ENCODE measurements at places on chromosomes 16 and 17. TPM values are rescaled to one million over a fixed set of nuclear protein-coding genes. Genes with fewer than 3 reads are reported as not detected.

DNA sequence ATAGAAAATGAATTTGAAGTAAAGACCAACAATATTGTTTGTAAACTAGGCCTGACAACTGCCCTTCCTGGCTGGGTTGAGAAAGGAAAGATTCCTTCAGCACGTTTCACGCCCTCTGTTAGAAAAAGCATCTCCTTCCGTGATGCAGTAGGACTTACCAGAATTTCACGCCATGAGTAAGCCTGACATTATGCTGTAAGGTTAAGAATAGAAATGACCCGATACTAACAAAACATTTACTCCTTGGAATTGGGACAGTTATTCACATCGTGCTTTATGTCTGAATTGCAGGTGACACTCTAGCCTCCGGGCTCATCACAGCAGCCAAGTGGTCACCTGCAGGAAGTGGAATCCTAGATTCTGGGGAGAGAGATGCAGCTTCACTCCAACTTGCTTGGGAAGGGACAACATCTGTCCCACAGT, 17.5 kb downstream of the MARCHF10 start:
- no peaks in the 10 kb centered on the region for H3K27me3 ChIP-seq
- H3K4me1 ChIP-seq: no peaks in the 10 kb centered on the region
- no peak for DNase-seq
- no peak overlapping the region for H3K4me3 ChIP-seq
- no peak overlapping the region for H3K27ac ChIP-seq
- no peaks in the 10 kb centered on the region for H3K36me3 ChIP-seq

- no peaks in the 10 kb centered on the region for H3K4me1 ChIP-seq
- no peak overlapping the region for H3K27ac ChIP-seq
- no peak for DNase-seq
- H3K27me3 ChIP-seq: no peaks in the 10 kb centered on the region
These were observed 74.8 kb downstream of the SLC39A11 start for GRCh38 chr17:73017658-73018057.

- peak; percentile 81 for DNase-seq
- no peak overlapping the region for H3K4me3 ChIP-seq
- peaks cover 17% of the 10 kb centered on the region for H3K4me1 ChIP-seq
These were observed 13.1 kb upstream of the PRR35 start for GRCh38 chr16:546909-547770.

DNA sequence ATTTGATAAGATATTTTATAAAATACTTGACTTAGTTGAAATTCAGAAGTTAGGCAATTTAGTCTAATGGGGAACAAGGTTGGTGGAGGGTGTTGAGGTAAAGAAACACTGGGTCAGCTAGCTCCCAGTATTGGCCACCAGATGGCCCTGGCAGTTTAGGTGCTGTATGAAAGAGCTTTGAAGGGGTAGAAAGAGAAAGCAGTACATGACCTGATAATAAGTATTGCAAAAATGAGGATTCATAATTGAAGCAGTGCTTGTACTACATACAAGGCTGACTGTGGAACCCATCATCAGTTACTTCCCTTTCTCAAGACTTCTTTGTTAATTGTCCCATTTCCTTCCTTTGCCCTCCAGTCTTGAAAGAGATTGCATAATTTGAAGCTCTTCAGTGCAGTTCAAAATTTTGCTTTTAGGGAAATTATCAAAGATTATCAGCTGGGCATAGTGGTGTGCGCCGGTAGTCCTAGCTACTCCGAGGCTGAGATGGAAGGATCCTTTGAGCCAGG, 29.4 kb downstream of the TANC2 start:
- H3K36me3 ChIP-seq: no peaks in the 10 kb centered on the region
- no peaks in the 10 kb centered on the region for H3K27me3 ChIP-seq
- no peak for DNase-seq

DNA sequence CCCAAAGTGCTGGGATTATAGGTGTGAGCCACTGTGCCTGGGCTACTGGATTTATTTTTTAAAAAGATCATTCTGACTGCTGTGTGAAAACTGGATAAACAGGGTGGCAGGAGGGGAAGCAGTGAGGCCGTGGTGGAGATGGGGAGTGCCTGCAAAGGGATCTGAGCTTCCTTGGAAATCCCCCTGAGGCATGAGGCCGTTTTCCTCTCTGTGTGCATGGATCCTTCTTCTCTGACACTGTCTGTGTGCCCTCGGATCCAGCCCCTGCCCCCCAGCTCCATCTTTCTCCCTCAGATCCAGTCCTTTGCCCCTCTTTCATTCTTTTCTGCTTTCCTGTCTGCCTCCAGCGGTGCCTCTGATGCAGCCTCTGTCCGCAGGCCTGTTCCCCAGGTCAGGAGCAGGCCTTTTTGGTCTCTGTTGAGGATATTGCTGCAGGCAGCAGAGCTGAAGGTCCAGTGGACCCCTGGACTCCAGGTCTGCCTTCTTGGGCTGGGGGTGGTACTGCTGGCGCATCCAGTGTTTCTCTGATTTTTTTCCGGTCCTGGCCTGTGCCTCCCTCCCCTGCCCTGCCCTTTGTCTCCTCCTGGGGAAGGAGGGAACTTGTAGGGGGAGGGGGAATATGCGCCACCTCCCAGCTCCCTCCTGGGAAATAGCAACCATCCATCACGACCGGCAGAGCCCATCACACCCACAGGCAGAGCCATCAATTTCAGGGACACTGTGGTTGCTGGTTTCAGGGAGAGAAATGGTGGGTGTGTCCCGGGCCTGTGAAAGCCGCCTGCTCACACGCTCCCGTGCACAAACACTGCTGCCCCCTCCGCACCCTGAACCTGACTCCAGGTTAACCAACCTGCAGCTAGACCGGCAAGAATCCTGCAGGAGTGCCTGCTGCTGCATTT, 17.0 kb downstream of the MGAT5B start:
- H3K4me1 ChIP-seq: no peaks in the 10 kb centered on the region
- H3K36me3 ChIP-seq: no peaks in the 10 kb centered on the region
- H3K4me3 ChIP-seq: no peak overlapping the region
- no peaks in the 10 kb centered on the region for H3K27me3 ChIP-seq
- no peak for DNase-seq

DNA sequence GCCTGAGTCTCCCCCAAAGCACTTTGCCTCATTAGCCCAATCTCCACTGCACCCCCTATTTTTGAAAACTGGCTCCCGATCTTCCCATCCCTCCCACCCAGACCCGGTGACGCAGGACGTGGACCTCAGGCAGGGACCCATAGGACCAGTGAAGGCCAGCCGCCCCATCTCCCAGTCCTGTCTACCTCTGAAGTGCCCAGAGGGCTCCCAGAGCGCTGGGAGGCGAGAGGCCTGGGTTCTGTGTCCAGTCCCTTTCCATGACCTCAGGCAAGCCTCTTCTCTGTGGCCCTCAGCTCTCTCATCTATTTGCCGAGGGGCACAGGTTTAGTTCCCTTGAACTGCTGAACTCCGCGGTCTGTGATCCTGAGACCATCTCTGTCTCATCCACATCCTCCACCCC, 714 bp downstream of the TNS4 start:
- H3K4me1 ChIP-seq: peaks cover 2% of the 10 kb centered on the region
- H3K27me3 ChIP-seq: no peaks in the 10 kb centered on the region
- no peak overlapping the region for H3K27ac ChIP-seq
- no peak for DNase-seq
- no peaks in the 10 kb centered on the region for H3K36me3 ChIP-seq

- H3K4me3 ChIP-seq: no peak overlapping the region
- H3K27me3 ChIP-seq: no peaks in the 10 kb centered on the region
- no peaks in the 10 kb centered on the region for H3K4me1 ChIP-seq
- H3K36me3 ChIP-seq: peaks cover 14% of the 10 kb centered on the region
These were observed 24.4 kb upstream of the ABAT start for GRCh38 chr16:8649829-8650554.

DNA sequence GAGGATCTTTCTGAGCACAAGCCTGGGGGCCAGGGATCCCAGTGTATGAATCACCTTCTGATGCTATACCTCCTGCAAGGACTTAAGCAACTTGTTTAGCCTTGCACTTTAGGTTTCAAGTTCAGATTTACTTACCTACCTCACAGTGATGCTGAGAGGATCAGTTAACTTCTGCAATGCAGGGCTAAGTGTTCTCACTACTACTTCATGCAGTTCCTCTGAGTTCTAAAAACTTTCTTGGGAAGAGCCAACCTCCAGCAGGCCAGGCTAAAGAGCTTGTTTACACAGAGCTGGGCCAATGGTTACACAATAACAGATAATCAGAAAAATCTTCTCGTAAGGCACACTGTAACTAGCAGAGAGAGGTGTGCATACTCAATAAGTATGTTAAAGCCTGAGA, 13.0 kb downstream of the VEZF1 start:
- no peak overlapping the region for H3K4me3 ChIP-seq
- no peak overlapping the region for H3K27ac ChIP-seq
- peaks cover 21% of the 10 kb centered on the region for H3K4me1 ChIP-seq
- no peaks in the 10 kb centered on the region for H3K27me3 ChIP-seq
- DNase-seq: no peak

The TP53TG3C gene
- total RNA-seq: not detected

GRCh38 chr17:17729620-17730249, 48.5 kb downstream of the RAI1 start:
- peaks cover 4% of the 10 kb centered on the region for H3K4me1 ChIP-seq
- H3K27ac ChIP-seq: no peak overlapping the region
- DNase-seq: peak; percentile 58
- H3K36me3 ChIP-seq: no peaks in the 10 kb centered on the region

DNA sequence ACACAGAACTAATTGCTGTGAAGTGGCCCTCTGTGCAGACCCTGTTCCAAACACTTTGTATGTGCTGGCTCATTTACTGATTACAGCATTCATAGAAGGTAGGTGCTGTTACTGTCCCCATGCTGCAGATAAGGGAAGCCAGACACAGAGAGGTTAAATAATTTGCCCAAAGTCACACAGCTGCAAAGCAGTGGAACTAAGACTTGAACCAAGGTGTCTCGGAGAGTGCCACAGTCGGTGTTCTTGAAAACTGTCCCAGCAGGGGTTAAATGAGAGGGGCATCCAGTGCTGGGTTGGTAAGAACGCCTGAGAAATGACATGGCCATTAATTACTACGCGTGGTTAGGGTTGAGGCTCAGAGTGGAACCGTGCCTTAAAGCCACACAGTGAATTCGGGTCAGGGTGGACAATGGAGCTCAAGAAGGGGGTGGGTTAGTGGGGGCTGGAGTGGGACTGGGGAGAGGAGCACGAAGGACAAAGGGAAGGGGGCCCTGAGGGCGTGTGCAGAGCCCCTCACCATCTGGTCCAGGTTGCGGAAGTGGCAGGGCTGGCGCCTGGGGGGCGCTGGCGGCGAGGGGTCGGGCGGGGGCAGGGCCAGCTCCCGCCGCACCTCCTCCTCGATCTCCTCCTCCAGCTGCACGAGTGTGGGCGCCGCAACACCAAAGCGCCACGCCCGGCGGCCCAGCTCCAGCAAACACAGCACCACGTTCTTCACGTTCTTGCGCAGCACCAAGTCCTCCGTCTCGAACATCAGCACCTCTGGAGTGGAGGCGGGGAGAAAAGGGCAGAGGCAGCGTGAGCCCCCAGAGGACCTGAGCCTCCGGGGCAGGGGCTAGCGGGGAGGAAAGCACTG, 3.3 kb downstream of the GAS2L2 start:
- H3K27ac ChIP-seq: no peak overlapping the region
- no peaks in the 10 kb centered on the region for H3K4me1 ChIP-seq
- H3K4me3 ChIP-seq: no peak overlapping the region
- DNase-seq: no peak

DNA sequence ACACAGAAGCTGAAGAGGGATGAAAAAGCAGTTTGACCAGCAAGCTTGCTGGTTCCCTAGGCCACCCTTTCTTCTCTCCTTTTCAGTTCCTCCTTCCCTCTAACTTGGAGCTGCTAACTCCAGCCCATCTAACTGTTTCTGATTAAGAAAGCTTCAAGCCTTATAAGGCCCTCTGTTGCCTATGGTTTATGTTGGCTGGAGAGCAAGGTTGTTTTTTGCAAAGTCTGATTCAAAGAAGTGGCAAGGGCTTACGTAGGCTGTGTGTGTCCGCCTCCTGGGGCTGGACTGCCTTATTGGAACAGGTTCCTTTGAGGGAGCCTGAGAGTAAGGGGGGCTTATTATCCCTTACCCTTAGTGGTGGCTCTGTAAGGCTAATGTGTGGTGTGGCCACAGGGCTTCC, 7.1 kb downstream of the AKAP1 start:
- H3K27ac ChIP-seq: no peak overlapping the region
- peaks cover 71% of the 10 kb centered on the region for H3K4me1 ChIP-seq
- no peaks in the 10 kb centered on the region for H3K27me3 ChIP-seq
- DNase-seq: no peak
- no peak overlapping the region for H3K4me3 ChIP-seq

DNA sequence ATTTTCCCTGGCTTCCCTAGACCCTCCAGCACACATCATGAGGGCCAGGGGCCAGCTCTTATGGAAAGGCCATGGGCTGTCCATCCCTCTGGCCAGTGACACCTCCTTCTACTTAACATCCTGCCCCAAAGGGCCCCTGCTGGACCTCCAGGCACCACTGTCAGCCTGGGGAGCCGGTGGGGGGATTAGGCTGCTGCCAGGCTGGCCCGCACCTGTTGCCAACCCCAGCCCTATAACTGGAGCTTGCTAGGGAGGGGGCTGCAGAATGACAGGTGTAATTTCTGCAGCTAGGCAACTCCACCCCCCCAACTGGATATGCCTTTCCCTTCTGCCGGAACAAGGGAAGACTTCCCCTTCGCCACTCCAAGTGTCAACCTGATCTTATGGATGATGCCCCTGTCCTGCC, 12.5 kb downstream of the RARA start:
- peak overlapping the region; percentile 81 for H3K27ac ChIP-seq
- H3K27me3 ChIP-seq: no peaks in the 10 kb centered on the region
- peak overlapping the region; percentile 22 for H3K4me3 ChIP-seq
- no peak for DNase-seq

The SOCS1 gene
- 10.9 TPM for total RNA-seq

The EPX gene
- not detected for total RNA-seq

The GLG1 gene
- total RNA-seq: 71.5 TPM

The TEX14 gene
- 0.14 TPM for total RNA-seq

The TM4SF5 gene
- 20.1 TPM for total RNA-seq

The FAM20A gene
- 14.9 TPM for total RNA-seq

DNA sequence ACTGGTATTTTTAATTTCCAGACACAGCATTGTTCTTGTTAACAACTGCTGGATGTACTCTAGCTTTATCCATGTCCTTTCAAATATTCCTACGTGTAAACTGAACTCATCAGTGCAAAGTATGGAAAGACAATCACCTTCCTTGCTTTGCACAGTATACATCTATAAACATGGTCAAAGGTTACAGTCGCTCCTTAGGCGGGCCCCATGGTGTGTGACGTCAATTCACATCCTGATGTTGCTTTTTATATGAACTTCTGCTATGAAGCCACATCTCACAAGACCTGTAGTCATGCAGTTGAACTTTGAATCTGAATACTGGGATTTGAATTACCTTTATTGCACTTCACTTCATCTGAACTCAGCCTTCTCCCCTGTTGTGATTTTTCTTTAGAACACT, 447.6 kb upstream of the PSMD7 start:
- H3K27me3 ChIP-seq: no peaks in the 10 kb centered on the region
- H3K27ac ChIP-seq: no peak overlapping the region

- H3K4me1 ChIP-seq: no peaks in the 10 kb centered on the region
- H3K27me3 ChIP-seq: no peaks in the 10 kb centered on the region
- DNase-seq: no peak
- H3K27ac ChIP-seq: no peak overlapping the region
- no peaks in the 10 kb centered on the region for H3K36me3 ChIP-seq
- H3K4me3 ChIP-seq: no peak overlapping the region
These were observed 271.7 kb upstream of the TBX2 start for GRCh38 chr17:61127960-61128359.

GRCh38 chr16:1706386-1707192, 594 bp downstream of the MAPK8IP3 start:
- no peak for DNase-seq
- H3K4me1 ChIP-seq: peaks cover 14% of the 10 kb centered on the region
- peak overlapping the region; percentile 91 for H3K4me3 ChIP-seq
- no peaks in the 10 kb centered on the region for H3K27me3 ChIP-seq
- H3K27ac ChIP-seq: peak overlapping the region; percentile 85
- peaks cover 3% of the 10 kb centered on the region for H3K36me3 ChIP-seq

Measured in liver (tissue), 10 donors.